ENCODE measurements at places on chromosomes 11 and 22. TPM values are rescaled to one million over a fixed set of nuclear protein-coding genes. Genes with fewer than 3 reads are reported as not detected.

DNA sequence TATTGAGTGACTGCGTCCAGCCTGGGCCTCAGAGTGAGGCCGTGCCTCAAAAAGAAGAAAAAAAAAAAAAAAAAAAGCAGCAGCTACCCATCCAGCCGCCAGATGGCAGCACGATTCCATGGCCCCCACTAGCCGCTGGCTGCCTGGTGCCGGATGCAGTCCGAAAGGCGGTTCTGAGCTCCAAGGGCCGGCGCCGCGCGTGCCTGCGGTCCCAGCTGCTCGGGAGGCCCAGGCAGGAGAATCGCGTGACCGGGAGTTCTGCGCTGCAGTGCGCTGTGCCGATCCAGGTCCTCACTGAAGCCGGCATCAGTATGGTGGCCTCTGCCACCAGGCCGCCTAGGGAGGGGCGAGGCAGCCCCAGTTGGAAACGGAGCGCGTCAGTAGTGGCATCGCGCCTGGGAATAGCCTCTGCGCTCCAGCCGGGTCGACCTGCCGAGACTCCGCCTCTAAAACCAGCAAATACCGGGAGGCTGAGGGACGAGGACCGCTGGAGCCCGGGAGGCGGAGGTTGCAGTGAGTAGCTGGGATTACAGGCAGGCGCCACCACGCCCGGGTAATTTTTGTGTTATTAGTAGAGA lies 19.3 kb downstream of the SCARF2 start:
- DNase-seq = peak; percentile 75

DNA sequence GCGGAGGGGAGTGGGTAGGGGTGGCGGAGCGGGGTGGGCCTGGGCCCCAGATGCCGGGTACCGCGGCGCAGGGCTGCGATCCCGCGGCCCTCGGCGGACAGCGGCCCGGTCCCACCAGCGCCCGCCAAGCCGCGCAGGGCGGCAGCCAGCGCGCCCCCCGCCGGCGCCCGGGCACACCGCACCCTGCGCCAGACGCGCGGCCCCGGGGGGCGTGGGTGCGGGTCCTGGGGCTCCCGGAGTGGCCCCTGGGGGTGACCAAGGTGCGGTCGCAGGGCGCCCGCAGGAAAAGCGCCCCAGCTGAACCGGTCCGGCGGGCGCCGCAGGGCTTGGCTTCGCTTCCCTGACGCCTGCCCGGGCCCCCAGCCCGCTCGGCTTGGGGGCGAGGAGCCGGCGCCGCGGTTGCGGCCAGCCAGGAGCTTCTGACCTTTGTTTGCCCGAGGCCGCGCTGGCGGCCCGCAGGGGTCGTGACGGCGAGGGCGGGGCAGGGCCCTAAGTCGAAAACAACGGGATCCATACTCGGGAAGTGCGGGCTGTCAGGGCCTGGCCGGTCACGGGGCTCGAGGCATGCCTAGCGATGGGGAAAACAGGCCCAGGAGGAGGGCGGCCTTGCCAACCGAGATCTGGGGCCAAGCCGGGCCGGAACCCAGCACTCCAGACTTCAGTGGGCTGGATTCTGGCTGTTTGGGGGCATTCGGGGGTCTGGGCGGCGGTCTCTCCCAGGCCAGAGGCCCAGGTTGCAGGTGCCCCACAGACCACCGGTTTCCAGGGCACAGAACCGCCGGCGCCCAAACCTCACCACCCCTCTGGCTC lies 581 bp upstream of the AP5B1 start:
- no peak for DNase-seq

DNA sequence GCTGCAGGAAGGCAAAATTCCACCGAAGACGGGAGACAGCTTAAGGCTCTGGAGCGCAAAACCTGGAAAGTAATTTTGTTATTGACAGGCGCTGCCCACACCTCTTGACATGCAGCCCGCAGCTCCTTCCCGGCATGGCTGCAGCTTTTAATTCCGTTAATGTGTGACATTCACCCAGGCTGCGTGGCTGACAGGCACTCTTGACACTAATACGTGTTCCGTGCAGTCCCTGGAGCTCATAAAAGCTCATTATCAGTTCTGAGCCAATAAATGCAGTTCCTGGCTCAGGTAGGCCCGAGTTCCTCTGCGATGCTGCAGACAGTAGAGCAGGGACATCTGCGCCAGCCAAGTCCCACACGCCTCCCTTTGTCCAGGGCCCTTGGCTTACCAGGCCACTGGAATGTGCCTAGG lies 34.8 kb downstream of the TSPAN18 start:
- no peak for DNase-seq

- no peak for DNase-seq
These were observed 15.0 kb downstream of the CLDN5 start for GRCh38 chr22:19509191-19509590.

DNA sequence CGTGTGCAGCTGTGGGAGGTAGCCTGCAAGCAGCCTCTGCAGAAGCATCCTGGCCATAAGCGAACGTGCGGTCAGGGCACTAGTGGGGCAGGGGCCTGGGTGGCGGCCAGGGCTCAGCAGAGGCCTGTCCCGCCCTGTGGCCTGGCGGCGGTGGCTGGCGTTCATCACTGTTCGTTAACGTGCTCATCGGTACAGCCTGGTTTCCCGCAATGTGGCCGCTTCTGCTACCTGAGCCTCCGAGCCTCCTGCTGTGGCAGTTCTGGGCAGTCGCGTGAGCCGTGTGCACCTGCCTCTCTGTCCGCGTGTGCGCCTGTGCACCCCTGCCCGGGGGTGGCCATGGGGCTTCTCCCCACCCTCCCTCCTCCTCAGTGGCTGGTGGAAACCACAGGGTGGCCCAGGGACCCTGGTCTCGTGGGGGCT lies 117.9 kb downstream of the KCNQ1OT1 start:
- no peak for DNase-seq

- peak; percentile 87 for DNase-seq
These were observed 9.7 kb downstream of the SRSF8 start for GRCh38 chr11:95076416-95076815.

GRCh38 chr11:57438345-57439285 lies 11.7 kb upstream of the SLC43A3 start:
- no peak for DNase-seq

DNA sequence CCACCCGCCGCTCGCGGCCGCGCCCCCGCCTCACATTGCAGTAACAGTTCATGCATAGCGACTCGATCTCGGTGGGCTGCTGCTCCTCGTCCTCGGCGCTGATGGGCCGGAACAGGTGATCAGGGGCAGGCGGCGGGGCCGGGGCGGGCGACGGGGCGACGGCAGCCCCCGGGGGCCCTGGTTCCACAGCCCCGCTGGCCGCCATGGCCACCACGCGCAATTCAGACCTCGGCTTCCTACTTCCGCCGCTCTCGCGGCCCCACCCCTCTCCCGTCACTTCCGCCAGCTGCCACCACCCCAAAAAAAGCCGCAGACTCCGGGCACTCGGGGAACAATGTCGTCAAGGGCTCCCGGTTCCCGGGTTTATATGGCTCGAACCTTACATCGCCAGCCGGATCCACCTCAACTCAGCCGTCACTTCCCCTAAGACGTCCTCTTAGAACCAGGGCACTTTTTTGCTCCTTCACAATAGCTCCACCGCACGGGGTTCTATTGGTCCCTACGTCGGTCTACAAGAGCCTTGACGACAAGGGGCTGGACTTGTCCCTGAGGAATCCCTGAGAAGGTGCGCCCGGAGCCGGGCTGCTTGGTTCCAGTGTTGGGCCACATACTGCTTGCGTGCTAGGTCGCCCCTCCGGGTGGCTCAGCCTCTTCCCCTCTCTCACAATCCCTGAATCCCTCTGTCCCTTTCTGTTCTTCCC lies at the start of gene ZPR1:
TSS of gene ZPR1 (minus strand) at position 238 of the 701 bp plus-strand sequence. CDS start at position 205, 33 bp downstream.
- DNase-seq = peak; percentile 74

GRCh38 chr11:82462608-82463242 lies 270.9 kb downstream of the FAM181B start:
- DNase-seq = no peak

DNA sequence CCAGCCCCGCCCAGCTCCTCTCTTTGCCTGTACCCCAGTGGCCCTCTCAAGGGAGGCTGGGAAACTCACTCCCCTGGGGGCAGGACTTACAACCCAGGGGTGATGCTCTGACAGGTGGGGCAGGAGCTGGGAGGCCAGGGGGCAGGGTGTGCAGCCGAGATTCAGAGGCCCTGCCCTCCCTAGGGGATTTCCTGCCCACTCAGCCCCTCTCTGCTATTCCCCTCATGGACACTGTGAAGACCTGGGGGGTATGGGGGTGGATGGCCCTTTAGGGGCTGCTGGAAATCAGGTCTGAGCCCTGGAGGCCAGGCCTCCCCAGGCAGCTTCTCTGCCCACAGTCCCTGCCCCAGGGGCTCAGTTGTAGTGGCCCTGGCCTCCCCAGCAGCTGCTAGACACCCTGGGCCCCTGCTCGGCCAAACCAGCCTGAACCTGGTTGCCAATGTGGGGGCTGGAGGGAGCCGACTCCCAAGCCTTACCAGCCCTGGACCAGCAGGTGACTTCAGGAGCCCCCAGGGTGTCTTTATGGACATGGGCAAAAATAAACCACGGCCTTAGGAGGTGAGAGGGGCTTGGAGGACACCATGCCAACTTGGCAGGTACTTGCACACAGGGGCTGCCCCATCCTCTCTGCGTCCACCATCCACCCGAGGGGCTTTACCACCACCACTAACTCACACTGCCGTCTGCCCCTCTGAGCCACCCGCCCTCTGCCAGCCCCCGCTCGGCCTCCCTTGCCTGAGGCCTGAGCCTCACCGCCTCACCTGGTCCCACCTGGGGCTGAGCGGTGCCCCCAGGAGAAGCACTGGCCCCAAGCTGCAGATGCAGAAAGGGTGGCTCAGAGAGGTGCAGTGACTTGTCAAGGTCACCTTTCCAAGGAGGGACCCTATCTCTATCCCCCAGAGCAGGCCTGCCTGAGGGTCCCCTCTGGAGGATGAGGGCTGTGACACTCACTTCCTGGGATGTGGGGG lies 2.8 kb upstream of the PHLDA2 start:
- DNase-seq = no peak

DNA sequence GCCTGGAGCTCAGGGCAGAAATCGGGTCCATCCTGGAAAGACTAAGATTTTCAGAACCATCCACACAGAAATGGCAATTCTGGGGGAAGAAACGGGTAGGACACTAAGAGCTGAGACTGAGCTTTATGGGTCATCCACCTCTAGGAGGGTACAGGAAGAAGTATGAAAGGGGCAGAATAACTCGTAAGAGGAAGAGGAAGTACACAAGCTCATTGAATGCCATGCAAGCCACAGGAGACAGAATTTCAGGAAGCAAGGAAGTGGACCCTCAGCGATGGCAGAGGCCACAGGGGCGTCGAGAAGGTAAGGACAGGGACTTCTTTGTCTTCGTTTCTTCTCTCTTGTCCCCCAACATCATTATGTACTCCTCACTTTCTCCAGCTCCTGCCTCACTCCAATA lies 169.6 kb downstream of the MAML2 start:
- no peak for DNase-seq

DNA sequence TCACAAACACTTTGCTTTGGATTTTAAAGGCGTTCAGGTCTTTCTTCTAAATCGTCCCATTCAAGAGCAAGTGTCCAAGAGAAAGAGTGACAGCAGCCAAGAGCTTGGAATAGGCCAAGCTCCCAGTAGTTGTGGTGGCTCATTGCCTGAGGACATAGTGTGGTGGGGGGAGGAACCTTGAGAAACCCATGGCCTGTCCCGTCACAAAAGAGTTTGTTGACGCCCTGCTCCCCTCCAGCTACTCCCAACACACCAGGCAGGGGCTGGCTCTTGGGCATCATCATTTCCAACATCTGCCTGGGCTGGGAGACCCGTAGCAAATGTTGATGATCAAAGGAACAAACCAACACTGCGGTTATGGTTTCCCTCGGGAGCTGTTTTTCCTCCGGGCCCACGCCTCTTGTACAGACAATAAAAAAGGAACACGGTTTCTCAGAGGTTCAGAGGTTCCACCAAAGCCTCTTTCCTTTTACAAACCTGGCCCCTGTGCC lies 20.8 kb downstream of the FADS3 start:
- DNase-seq = peak; percentile 12

- peak; percentile 78 for DNase-seq
These were observed 1.0 kb upstream of the SESN3 start for GRCh38 chr11:95231881-95232605.

DNA sequence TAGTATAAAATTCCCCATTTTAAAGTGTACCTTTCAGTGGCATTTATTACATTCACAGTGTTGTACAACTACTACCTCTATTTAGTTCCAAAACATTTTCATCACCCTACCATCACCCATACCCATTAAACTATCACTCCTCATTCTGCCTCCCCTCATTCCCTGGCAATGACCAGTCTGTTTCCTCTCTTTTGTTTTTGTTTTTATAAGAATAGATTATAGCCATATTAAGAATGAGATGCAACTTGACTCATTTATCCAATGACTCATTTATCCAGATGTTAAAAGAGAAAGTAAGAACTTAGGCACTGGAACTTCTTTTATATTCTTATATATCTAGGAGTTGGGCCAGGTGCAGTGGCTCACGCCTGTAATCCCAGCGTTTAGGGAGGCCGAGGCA lies 156.3 kb downstream of the FAT3 start:
- peak; percentile 82 for DNase-seq

GRCh38 chr11:61667684-61668305 lies 12.4 kb upstream of the DAGLA start:
- DNase-seq = no peak

DNA sequence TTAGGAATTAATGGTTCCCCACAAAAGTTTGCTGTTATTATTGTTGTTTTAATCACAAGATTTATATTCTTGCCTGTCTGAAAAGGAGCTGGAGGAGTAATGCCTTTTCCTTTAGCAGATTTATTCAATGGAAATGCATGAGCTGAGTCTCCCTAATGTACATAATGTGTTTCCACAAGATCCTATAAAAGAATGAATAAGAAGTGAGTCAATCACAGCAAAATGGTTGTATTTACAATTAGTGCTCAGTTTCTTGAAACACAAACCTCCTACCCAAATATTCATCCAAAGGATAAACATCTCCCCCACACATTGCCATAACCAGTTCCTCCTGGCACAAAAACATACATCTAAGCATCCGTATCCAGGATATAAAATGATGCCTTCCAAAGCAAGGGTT lies 33.3 kb downstream of the ME3 start:
- no peak for DNase-seq

DNA sequence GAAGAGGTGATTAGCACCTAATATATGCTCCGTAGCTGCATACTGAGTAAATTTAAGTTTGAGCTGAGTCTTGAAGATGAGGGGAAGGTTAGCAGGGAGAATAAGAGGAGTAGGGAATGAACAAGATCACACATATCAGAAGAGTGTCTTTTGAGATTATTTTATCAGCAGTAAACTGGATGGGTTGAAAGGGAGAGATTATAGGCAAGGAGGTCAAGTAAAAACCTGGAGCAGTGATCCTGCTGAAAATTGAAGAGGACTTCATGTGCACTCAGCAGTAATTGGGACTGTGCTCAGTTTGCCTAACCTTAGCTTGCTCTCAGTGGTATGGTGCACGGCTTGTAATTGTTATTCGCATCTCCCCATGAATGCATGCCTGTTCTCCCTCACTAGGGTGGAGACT lies 79.5 kb upstream of the PICALM start:
- no peak for DNase-seq

GRCh38 chr11:75873417-75874221 lies 58.6 kb downstream of the UVRAG start:
- no peak for DNase-seq

- DNase-seq = peak; percentile 19
These were observed 32.0 kb downstream of the TRIM66 start for GRCh38 chr11:8650401-8650990.

The LGR4 gene
- 8.8 TPM for polyA plus RNA-seq

The OR51E2 gene
- 0.02 TPM for polyA plus RNA-seq

The DKK3 gene
- polyA plus RNA-seq = 1,283 TPM

The ZNF280B gene
- 0.81 TPM for polyA plus RNA-seq

Data from fibroblast of lung (primary cell).